ENCODE measurements at places on chromosomes 4 and X. TPM values are rescaled to one million over a fixed set of nuclear protein-coding genes. Genes with fewer than 3 reads are reported as not detected.

DNA sequence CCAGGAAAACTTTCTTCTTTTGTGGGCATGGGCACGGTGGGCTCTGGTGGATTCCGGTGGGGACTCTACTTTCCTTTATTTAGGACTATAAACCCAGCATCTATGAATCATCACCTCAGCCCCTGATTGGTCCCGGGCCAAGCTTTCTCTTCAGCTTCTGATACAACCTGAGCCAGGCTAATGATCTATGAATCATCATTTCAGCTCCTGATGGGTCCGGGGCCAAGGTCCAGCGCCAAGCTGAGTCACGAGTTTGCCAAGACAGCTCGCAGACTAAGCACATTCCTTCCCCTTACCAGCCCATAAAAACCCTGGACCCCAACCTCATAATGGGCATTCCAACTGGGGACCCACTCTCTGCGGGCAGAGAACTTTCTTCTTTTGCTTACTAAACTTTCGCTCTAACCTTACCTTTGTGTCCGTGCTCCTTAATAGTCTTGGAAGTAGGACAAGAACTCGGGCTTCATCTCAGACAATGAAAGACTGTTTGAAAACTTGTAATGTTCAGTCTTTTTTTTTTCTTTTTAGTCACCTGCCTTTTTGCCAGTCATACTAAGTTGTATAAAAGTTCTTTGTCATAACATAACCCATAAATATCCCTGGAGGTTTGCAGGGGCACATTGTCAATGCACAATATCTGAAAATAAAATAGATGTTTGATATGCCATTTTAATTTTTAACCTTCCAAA lies 904.9 kb upstream of the EPHA5 start:
- no peak for DNase-seq

- no peak for DNase-seq
Measured at GRCh38 chrX:20414066-20414465, 147.4 kb upstream of the RPS6KA3 start.

DNA sequence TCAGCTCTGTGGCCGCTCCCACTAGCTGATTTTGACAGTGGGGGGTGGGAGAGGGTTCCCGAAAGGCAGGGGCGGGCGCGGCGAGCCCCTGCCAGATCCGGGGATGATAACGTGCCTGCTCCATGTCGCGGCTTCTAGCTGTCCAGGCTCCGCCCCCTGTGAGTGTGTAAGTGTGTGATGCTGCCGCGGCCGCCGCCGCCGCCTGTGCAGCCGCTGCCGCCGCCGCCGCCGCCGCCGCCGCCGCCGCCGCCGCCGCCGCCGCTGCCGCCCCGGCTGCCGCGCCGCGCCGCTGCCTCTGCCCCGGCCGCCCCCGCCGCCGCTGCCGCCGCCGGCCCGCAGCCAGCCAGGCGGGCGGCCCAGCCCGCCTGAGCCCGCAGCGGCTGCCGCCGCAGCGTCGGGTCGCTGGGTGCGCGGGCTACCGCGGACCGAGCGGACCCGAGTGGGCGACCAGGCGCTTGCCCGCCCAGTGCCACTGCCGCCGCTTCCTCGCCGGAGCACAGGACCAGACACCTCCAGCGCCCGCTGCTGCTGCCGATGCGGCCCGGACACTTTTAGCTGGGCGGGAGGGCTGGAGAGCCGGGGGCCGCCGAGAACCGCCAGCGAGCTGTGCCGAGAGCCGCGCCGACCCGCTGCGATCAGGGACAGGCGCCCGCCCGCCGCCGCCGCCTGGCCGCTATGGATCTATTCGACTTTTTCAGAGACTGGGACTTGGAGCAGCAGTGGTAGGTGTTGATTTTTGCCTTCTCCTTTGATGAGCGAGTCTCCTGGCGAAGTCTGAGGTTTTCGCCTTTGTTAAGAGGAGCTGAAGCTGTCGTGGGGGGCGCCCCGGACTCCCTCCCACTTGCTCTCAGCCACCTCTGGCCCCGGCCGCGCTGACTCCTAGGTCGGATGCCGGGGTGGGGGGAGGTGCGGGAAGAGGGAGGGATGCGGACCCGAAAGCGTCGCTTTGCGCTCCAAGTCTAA lies at the start of gene AFF2:
Gene AFF2 (plus strand): TSS at position 195 of the 963 bp plus-strand sequence. CDS start 481 bp downstream, at position 676.
- DNase-seq: peak; percentile 42

- DNase-seq: peak; percentile 40
Measured at GRCh38 chrX:31423609-31424189, 351.9 kb upstream of the FTHL17 start.

The MAGEB10 gene
- not detected for total RNA-seq

- no peak for DNase-seq
Measured at GRCh38 chr4:121139533-121140222, 24.4 kb downstream of the TNIP3 start.

The LANCL3 gene
- 0.05 TPM for total RNA-seq

- DNase-seq: no peak
Measured at GRCh38 chr4:97548943-97549583, 594.2 kb downstream of the STPG2 start.
